Common myeloid progenitor, CD34-positive (primary cell): ENCODE measurements at places on chromosomes 5 and 9.

DNA sequence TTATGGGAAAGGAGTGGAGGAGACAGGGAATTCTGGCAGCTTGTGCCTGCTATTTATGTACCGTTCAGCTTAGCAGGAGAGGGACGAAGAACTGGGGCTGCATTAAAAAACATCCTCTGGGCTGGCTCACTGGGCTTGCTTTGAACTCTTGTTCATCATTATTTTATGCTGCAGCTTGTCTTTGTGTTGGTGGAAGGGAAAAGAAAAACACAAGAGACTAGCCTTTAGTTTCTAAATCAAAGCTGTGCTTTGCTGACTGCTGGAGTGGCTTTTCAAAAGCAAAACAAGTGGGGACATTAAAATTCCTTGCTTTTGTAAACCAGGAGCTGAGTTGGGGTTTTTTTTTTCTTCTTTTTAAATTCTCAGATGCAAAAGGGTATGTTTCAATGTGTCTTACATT is 5.9 kb upstream of the RGMB start:
- H3K4me3 ChIP-seq, result no peak overlapping the region
- H3K4me1 ChIP-seq, result peaks cover 12% of the 10 kb centered on the region
- peaks cover 60% of the 10 kb centered on the region for H3K27me3 ChIP-seq
- no peak for DNase-seq
- no peaks in the 10 kb centered on the region for H3K36me3 ChIP-seq

DNA sequence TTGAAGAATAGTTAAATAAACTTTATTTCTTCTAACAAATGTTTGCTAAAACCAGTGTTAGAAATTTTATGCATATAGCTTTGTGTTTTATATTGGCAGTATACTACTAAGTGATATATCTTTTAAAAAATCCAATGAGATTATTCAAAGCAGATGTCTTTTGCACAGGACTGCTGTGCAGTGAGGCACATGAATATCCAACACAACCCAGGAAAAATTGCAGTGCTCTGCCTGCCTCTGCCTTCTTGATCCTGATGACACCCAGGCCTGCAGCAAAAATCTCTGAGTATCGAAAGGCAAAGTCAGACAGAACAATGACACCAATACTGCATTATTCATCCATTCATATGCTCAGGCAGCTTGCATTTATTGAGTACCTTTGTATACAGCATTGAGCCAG is 1076.5 kb upstream of the ARRDC3 start:
- H3K27me3 ChIP-seq, result no peaks in the 10 kb centered on the region
- no peaks in the 10 kb centered on the region for H3K36me3 ChIP-seq
- no peak overlapping the region for H3K27ac ChIP-seq
- H3K4me3 ChIP-seq, result no peak overlapping the region

GRCh38 chr9:14232111-14232510 is 81.8 kb downstream of the NFIB start:
- no peaks in the 10 kb centered on the region for H3K36me3 ChIP-seq
- H3K27me3 ChIP-seq, result no peaks in the 10 kb centered on the region
- no peaks in the 10 kb centered on the region for H3K4me1 ChIP-seq
- no peak overlapping the region for H3K27ac ChIP-seq
- no peak for DNase-seq

DNA sequence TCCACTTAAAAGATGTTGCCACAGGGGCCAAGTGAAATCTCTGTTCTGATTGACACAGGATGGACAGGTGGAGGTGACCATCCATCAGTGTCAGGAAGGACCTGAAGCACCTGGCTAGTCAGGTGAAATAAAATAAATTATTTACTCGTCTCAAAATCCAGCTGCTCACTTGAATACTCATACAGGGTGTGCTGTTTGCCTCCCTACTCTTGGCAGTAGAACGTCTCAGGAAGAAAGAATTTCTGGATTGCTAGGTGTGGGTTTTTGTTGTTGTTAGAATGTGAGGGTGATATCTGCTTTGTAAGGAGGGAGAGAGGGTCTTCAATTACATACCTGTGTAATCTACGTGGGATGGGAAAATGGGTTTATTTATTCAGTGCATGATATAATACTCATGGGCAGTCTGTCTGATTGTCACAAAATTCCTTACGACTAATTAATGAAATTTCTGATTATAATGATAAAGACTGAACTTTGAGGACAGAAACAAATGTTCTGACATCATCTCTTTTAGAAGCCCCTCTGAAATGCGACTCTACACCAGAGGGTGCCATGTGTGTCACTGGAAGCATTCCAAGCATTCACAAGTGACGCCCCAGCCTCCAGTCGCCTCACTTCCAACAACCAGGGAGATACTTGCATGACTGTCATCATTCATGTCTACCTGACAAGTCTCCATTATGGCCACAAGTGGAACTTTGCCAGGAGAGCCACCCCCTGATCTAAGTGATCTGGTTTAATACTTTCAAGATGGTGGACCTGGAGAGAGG is 218.4 kb downstream of the GAPVD1 start:
- peaks cover 12% of the 10 kb centered on the region for H3K36me3 ChIP-seq
- H3K4me3 ChIP-seq, result no peak overlapping the region
- no peak for DNase-seq
- no peaks in the 10 kb centered on the region for H3K4me1 ChIP-seq
- no peak overlapping the region for H3K27ac ChIP-seq

GRCh38 chr5:176816791-176817347 is 6.5 kb downstream of the UNC5A start:
- no peak overlapping the region for H3K4me3 ChIP-seq
- no peak overlapping the region for H3K27ac ChIP-seq
- no peak for DNase-seq
- no peaks in the 10 kb centered on the region for H3K36me3 ChIP-seq

- H3K27ac ChIP-seq, result no peak overlapping the region
- no peaks in the 10 kb centered on the region for H3K36me3 ChIP-seq
- no peaks in the 10 kb centered on the region for H3K4me1 ChIP-seq
- H3K27me3 ChIP-seq, result peaks cover 10% of the 10 kb centered on the region
- no peak for DNase-seq
- no peak overlapping the region for H3K4me3 ChIP-seq
Observed at GRCh38 chr9:8863886-8864544, 1064.4 kb upstream of the DMAC1 start.

- peaks cover 19% of the 10 kb centered on the region for H3K4me1 ChIP-seq
- H3K4me3 ChIP-seq, result no peak overlapping the region
Observed at GRCh38 chr5:132501961-132502931, 11.7 kb upstream of the IRF1 start.

DNA sequence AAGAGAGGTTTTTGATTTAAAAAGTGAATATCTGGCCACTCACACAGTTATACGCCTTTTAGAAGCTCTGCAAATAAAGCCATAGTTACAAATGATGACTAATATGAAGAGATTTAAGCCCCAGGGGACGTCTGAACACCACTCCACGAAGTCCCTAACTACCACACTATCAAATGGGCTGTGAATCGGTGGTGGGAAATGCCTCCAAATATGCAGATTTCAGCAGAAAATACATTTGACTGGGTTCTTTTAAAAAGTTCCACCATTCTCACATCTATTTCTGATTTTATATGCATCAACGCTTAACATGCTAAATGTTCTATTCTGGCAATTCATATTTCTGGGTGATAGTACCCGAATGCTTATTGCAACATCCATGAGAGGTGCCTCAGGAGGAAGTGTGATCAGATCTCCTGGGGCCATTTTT is 22.5 kb downstream of the TICAM2 start:
- H3K4me1 ChIP-seq, result no peaks in the 10 kb centered on the region
- no peak overlapping the region for H3K4me3 ChIP-seq
- H3K36me3 ChIP-seq, result no peaks in the 10 kb centered on the region
- H3K27me3 ChIP-seq, result no peaks in the 10 kb centered on the region

DNA sequence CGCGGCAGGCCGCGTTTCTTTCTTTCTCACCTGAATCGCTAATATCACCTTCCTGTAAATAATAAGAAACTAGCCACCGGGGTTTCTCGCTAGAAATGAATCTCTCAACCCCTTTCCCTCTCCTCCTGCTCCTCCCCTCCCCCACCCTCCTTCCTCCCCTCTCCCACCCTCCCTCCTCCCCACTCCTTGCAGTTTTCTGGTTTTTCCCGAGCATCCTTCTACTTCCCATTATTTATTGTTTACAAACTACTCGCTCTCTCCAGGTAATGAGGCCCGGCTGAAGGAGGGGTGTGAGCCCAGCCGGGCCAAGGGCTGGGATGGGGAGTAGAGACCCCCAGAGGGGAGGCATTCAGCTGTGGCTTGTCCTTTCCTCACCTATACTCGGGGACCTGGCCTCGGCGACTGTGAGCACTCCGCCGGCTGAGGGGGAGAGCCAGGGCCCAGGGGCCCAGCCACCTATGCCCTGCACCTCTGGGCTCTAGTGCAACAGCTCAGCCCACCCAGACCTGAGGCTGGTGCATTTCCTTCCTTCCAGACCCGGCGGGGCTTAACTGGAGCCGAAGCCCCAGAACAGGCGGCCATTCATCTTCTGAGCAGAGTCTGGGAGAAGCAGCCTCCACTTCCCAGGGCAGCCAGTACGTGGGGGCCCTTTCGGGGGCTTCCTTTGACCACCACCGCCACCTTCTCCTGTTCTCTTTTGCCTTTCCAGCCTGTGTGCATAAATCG is 2.1 kb upstream of the IRX4 start:
- no peaks in the 10 kb centered on the region for H3K36me3 ChIP-seq
- H3K4me3 ChIP-seq, result no peak overlapping the region
- DNase-seq, result no peak
- H3K4me1 ChIP-seq, result no peaks in the 10 kb centered on the region
- no peak overlapping the region for H3K27ac ChIP-seq
- H3K27me3 ChIP-seq, result peaks cover 5% of the 10 kb centered on the region

GRCh38 chr5:14475045-14475444 is 106.5 kb upstream of the OTULINL start:
- no peaks in the 10 kb centered on the region for H3K27me3 ChIP-seq
- peaks cover 82% of the 10 kb centered on the region for H3K36me3 ChIP-seq
- no peaks in the 10 kb centered on the region for H3K4me1 ChIP-seq
- DNase-seq, result no peak
- H3K27ac ChIP-seq, result no peak overlapping the region
- H3K4me3 ChIP-seq, result no peak overlapping the region

DNA sequence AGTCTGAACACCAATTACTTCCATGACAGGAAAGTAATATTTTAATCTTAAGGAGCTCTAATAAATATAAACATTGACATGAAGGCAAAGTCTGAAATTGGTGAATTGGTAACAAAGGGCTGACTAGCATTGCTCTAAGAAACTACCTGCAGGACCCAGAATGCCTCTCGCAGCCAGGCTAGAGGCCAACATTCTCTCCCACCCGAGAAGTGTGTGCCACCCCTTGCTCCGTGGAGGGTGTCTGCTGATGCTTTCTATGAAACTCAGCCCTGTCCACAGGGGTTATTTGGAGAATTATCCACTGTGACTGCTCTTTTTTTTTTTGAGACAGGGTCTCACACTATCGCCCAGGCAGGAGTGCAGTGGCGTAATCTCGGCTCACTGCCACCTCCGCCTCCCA is 81.4 kb downstream of the USP20 start:
- H3K27me3 ChIP-seq, result no peaks in the 10 kb centered on the region
- H3K4me1 ChIP-seq, result peaks cover 9% of the 10 kb centered on the region
- DNase-seq, result no peak
- H3K4me3 ChIP-seq, result no peak overlapping the region
- H3K36me3 ChIP-seq, result peaks cover 2% of the 10 kb centered on the region
- no peak overlapping the region for H3K27ac ChIP-seq

GRCh38 chr9:124503713-124504529 is 3.3 kb downstream of the NR5A1 start:
- H3K4me1 ChIP-seq, result peaks cover 26% of the 10 kb centered on the region
- H3K27me3 ChIP-seq, result peaks cover 14% of the 10 kb centered on the region
- H3K36me3 ChIP-seq, result no peaks in the 10 kb centered on the region
- DNase-seq, result no peak

GRCh38 chr5:170405817-170406216 is 16.6 kb upstream of the KCNMB1 start:
- no peak overlapping the region for H3K4me3 ChIP-seq
- no peaks in the 10 kb centered on the region for H3K27me3 ChIP-seq
- H3K27ac ChIP-seq, result no peak overlapping the region
- no peaks in the 10 kb centered on the region for H3K36me3 ChIP-seq
- H3K4me1 ChIP-seq, result peaks cover 25% of the 10 kb centered on the region

DNA sequence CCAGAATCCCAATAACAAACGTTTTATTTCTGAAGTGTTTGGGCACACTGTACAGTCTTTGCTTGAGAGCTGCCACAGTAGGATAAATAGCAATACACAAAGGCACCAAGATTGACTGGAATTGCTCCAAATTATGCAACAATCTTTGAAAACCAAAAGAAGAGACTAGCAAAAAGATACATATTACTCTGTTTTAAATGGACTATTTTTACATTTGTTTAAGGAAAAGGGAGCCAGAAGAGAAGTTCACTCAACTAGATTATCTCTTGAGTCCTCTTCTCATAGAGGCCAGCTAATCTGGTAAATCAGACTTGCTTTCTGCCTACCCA is 385.0 kb upstream of the SLC30A5 start:
- H3K27ac ChIP-seq, result no peak overlapping the region
- no peak overlapping the region for H3K4me3 ChIP-seq
- H3K4me1 ChIP-seq, result peaks cover 6% of the 10 kb centered on the region
- DNase-seq, result no peak
- H3K27me3 ChIP-seq, result no peaks in the 10 kb centered on the region

- no peak for DNase-seq
- no peaks in the 10 kb centered on the region for H3K4me1 ChIP-seq
- no peaks in the 10 kb centered on the region for H3K36me3 ChIP-seq
- H3K27ac ChIP-seq, result no peak overlapping the region
- no peak overlapping the region for H3K4me3 ChIP-seq
Observed at GRCh38 chr9:127629468-127630081, 17.5 kb downstream of the STXBP1 start.
